ENCODE measurements at places on chromosomes 6 and 20.
A peak's percentile ranks its signal among the peaks of the same experiment; 100 is the strongest.

DNA sequence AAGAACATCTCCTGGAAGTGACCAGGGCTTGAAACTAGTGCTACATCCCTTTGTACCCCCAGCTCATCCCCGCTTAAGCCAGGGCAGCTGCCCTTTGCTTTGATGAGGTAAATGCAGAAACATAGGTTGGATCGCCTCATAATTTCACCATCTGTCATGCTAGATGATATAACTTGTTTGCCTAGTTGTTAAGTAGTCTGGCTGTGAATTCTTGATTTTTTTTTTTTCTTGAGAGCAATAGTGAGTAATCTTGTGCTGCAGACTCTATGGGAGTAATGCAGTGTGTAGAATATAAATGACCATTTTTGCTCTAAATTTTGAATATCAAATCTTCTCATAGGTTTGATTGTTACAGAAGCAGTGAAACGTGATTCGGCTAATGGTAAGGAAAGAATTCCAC, 4.1 kb downstream of the TRDN start:
- no peak for DNase-seq

DNA sequence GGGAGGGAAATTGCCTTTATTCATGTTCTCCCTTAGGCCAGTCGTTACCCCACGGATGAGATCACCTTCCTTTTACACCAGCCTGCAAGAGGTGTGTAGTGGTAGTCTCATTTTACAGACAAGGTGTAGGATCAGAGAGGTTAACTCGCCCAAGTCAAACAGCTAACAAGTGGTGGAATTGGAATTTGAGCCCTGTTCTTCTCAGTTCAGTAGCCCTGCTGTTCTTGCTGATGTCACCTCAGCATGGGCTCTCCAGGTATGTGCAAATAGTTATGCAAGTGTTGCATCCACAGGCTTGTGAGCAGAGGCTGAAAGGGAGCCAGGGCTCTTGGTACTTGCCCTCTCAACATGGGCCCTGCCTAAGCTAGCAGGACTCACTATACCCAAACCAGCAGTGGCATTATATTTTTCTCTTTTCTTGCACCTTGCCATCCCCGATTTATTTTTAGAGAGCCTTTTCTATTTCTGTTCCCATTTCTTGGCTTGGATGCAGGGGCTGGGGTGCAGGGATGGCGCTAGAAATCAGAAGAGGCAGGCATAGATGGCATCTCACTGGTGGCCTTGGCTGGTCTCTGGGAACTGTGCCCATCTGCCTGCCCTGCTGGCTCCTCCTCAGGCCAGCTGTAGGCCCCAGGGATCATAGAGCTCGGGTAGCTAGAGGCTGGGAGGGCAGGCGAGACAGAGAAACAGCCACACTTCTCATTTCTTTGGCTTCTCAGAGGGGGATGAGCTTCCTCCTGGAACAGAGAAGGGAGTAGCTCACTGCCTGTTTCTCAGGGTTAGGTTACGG, 18.2 kb downstream of the PPARD start:
- DNase-seq = no peak

DNA sequence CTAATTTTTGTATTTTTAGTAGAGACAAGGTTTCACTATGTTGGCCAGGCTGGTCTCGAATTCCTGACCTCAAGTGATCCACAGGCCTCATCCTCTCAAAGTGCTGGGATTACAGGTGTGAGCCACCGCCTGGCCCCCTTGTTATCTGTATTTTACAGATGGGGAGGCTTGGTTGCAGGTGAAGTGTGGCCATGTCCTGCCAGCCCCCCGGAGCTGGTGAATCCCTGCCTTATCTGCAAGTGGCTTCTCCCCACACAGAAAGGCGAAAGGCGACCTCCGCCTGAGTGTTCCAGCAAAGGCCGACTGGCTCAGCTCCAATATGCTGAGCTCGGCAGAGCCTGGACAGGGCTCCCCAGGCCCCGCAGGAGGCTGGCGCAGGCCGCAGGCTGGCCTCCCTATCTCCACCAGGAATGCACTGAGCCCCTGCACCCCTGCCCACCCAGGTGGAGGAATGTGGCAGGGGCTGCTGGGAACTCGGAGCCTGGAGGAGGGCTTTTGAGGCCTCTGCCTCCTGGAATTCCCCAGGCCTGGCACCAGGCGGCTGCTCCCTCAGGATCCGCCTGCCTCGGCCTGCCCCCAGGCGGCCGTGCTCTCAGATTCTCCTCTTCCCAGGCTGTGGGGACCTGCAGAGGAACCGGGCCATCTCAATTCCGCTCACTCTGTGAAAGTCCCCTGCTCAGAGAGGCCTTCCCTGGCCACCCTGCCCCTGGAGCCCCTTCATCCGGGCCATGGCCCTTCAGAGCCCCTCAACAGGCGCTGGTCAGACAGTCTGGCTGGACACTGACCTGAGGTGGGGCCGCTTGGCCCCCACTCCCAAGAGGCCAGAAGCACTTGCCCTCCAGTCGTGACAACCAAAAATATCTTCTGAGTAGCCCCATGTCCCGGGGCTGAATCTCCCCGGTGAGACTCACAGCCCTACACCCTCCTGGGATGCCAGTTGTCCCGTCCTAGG, 9.3 kb upstream of the LAMA5 start:
- DNase-seq = no peak

GRCh38 chr6:41878961-41879405, 16.2 kb downstream of the USP49 start:
- no peak for DNase-seq

- DNase-seq = no peak
Measured at GRCh38 chr6:75326557-75327258, 42.1 kb upstream of the TMEM30A start.

DNA sequence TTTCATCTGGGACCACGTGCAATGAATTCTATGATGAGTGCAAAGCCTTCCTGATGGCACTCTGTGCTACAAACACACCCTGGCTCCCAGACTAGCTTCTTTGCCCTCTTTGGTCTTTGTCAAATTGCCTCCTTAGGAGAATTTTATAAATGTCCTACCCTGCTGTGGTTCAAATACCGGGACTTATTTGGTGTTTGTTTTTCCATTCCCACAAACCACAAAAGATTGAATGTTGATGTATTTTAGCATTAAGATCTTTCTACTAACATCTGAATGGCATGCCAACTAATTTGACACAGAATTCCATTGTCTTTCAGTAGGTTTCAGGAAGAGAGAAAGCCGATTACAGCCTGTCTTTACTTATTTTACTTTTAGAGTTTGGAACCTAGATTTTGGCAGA, 424.2 kb upstream of the SLC35B3 start:
- DNase-seq = no peak

- no peak for DNase-seq
Measured at GRCh38 chr6:44386364-44386928, 1.1 kb upstream of the CDC5L start.

GRCh38 chr20:24948939-24949679, at the start of gene CST7:
Gene CST7 (plus strand): TSS chr20:24949269. CDS start chr20:24949506, 237 bp downstream.
- peak; percentile 31 for DNase-seq

GRCh38 chr20:8718279-8718678, 350.6 kb upstream of the PLCB4 start:
- no peak for DNase-seq

GRCh38 chr6:33177552-33178446, 14.5 kb downstream of the COL11A2 start:
- no peak for DNase-seq
